ENCODE measurements at places on chromosomes 4 and X.
A peak's percentile ranks its signal among the peaks of the same experiment; 100 is the strongest.

DNA sequence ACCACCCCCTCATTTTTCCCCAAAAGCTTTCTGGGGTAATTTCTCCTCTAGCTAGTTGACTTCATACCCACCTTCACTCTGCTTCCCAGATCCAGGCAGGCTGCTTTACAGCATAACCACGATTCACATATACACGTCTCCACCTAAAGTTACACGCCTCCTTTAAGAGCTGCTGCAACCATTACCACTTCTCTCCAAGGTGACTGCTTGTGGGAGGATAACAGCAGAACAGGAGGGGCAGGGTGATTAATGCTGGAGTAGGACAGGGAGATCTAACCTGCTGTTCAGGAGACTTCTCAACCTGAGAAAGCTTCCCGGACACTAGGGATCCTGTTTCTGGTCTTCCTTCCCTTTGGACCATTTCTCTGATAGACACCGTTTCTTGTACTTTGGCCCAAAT is 77.4 kb downstream of the MGST2 start:
- DNase-seq = no peak

- no peak for DNase-seq
Observed at GRCh38 chr4:16150716-16151115, 66.9 kb upstream of the PROM1 start.

- DNase-seq = no peak
Observed at GRCh38 chrX:101357166-101357795, 8.7 kb upstream of the TIMM8A start.

- DNase-seq = peak; percentile 3
Observed at GRCh38 chrX:77160301-77160700, 286.9 kb upstream of the FGF16 start.

DNA sequence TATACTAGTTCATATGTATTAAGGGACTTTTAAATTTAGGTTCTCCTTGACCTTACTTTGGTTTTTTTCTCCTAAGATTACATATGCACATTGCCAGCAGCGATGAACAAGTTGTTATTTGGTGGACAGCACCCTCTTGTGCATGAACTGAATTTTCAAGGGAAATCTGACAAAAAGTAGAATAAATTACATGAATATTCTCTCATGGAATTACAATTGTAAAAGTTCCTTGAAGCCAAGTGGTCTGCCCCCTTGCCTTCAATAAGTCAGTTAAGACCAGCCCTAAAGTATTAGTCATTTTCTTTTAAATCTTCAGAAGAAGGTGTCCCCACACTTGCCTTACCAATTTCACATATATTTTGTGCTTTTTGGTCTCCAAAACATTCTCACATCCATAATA is 30.7 kb upstream of the SMARCA5 start:
- DNase-seq = no peak
